ENCODE measurements at places on chromosomes 3 and 15.

GRCh38 chr3:32751377-32751776 is 66.4 kb downstream of the CNOT10 start:
- no peak for DNase-seq

DNA sequence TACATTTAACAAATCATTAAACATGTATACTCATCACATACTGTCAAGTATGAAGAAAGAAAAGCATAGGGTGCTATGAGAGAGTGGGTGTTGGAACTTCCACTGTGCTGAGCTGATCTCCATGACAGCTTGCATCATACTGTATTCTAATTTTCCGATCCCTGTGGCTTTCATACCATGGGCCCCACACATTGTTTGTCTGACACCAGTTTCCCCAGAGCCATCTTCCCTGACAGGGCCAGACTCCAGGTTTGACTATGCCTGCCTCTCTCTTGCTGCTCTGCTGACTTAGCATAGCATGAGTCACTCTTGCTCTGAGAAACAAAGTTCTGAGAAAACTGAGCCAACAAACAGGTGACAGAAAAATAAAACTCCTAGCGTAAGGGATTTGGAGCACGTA is 37.0 kb upstream of the CASR start:
- DNase-seq, result no peak

DNA sequence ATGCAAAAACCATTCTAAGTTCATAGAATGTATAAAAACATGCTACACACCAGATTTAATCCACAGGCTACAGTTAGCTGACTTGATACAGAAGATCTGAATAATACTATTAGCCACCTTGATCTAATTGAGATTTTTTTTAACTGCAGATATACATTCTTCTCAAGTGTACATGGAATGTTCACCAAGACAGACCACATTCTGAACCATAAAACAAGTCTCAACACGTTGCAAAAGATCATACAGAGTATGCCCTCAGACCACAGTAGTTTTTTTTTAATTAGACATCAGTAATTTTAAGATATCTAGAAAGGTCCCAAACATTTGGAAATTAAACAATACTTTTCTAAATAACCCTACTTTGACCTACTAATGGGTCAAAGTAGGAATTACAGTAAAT is 83.3 kb downstream of the FGF7 start:
- no peak for DNase-seq

DNA sequence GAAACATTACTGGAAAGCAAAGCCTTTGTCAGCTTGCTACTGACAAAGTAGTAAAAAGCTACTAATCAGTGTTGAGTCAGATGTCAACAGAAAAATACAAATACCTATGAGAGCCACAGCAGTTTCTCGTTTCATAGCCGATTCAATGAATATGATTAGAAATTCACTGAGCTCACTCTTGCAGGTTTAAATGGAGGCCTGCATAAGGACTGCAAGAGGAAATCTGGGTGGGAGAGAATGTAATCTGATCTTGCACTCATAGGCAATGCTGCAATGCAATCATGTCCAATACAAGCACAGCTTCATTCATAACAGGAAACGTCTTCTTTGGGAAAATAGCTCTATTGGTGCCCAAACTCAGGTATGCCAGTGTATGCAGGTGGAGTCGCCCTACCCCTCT is 608.8 kb downstream of the ROBO2 start:
- DNase-seq, result no peak

GRCh38 chr3:71066849-71067261 is 516.7 kb downstream of the FOXP1 start:
- no peak for DNase-seq

DNA sequence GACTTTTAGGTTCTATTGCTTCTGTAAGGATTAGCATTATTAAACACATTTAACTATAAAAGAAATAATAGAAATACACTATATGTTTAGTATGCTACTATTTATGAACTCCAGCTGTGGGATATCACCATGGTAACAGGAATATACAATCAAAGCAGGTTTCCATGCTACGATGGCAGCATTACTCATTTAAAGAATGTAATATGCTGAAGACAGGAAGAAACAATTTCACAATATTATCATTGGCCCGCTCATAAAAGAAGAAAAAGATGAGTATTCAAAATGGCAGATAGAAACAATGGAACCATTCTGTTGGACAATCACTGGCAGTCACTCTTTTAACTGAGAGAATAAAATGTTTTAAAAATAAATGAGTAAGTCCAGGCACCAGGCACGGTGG is 153.4 kb downstream of the CBLB start:
- DNase-seq, result no peak

DNA sequence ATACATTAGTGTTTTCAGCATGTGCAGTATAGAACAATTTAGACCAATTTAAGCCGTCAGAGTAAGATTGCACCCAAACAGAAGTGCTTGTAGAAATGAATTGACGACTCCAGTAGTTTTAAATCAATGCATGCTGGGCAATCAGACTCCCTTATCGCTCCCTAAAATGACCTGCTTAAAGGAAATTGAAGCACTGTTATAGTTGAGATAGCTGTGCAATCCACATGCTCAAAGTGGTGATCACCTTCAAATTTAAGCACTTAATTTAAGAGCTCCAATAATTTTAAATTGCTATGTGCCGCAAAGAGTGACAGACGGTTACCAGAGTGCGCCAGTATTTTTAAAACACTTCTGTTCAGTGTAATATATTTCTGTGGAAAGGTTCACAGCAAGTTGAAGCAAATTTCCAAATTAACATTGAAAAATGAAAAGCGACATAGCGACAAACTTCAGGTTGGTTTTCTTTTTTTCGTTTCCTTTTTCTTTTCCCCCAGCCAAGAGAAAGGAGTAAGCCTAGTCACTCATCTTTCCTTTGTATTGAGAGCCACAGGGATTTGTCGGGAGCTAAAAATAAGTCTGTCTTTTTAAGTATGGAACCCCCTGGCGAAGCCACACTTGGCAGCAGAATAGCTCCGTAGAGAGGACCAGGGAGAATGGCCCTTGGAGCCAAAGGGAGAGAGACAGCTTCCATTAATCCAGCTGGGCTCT is 436.4 kb upstream of the RBMS3 start:
- no peak for DNase-seq

DNA sequence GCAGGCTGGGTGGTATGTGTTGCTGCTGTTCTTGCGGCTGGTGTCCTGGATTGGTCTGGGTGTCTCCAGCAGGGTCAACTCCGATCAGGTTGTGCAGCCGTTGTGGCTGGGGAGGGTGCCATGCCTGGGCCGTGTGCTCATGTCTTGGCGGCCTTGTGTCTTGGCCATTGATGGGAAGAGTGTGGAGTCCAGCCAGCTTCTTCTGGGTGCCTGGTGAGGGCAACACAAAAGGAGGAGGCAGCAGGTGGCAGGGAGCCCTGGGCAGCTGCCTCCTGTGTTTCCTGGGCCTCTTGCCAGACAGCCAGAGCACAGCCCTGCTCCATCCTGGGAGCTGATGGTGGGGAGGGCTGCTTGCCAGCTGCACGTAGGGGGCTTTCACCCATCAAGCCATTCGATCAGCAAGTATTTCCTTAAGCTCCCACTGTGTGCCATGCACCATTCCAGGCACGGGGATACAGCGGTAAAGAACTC is 4.3 kb downstream of the CHAC1 start:
- no peak for DNase-seq

DNA sequence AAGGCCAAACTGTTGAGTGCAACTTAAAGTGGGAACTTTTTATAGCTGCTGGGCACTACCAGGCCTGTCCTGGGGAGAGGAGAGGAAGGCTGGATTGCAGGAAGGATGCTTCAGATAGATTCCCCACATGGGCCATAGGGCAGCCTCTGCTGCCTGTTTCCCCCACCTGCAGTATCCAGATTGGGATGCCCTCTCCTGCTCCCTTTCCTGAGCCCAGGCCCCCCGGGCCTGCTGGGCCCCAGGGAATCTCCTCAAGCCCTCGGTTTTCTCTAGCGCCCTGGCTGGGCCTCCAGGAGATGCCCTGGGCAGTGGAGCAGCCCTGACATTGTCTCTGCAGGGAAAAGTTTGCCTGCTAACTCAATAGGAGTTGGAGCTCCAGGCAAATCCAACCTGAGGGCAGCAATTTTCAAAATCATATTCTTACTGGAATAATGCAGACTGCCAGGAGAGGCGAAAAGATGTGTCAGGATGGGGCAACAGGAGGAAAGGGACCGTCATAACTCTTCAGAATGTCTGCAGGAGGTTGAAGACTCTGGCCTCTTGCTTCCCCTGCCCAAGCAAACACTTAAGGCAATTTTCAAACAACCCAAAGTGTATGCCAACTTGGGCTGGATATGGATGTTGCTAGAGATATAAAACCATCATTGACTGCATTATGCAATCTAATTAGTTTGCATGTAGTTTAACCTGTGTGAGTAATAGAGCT is 4.4 kb downstream of the NR2F2 start:
- DNase-seq, result no peak

- no peak for DNase-seq
Observed at GRCh38 chr3:43525941-43526607, 95.7 kb downstream of the ANO10 start.
